Central memory CD8-positive, alpha-beta T cell (primary cell): ENCODE measurements at places on chromosomes 6 and 20.

- DNase-seq: peak; percentile 62
These were observed 6.9 kb upstream of the HELZ2 start for GRCh38 chr20:63580796-63581461.

GRCh38 chr6:30849903-30850651, 34.2 kb upstream of the DDR1 start:
- DNase-seq: no peak

DNA sequence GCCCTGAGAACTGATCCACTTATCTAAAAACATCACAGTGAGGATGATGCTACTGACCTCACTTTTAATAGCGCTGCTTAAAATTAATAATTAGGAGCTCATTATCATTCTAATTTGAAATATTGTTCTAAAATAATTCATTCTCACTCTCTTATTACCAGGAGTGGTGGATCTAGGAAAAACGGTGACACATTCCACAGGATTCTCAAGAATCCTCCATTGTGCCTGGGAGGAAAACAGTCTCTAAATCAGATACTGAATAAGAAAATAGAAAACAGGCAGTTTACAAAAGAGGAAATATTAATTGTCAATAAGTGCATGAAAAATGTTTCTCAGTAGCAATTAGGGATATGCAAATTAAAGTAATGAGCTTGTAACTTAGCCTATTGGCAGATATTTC, 187.4 kb downstream of the TENT5A start:
- DNase-seq: no peak

DNA sequence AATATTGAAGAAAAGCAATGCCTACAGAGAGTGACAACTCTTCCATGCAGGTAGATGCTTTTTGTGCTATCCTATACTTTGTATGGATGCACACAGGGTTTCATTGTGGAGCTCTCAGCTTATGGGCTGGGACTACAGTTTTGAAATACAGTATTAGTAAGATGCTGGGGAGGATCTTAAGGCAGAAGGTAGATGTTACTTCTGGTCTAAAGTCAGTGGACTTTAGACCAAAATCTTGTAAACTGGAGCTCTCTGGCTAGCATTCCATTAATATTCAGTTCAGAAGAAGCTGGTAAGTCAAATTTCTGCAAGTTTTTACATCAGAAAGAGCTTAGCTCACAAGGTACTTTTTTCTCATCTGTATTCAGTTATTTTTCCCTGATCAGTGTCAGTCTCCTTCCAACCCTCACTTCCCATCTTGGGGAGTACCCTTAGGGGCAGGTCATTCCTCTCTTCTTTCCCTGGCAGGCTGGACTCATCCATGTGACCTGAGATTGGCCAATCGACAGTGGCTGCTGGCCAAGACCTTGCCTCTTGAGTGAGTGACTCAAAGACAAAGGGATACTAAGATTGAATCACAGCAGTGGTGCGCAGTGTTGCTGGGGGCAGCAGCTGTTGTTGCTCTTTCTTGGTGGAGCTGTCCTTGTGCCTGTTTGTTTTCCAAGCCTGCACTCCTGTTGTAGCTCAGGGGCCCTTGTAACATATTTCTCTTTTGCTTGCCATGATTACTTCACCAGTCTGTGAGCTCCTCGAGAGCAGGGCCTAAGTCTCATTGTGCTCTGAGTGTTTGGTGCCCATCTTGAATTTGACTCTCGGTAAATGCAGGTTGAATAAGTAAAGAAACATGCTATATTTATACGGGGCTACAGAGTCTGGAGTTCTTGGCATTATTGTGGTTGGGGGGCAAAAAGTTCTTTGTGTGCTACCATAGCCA, 2.8 kb upstream of the PHF20 start:
- DNase-seq: no peak

DNA sequence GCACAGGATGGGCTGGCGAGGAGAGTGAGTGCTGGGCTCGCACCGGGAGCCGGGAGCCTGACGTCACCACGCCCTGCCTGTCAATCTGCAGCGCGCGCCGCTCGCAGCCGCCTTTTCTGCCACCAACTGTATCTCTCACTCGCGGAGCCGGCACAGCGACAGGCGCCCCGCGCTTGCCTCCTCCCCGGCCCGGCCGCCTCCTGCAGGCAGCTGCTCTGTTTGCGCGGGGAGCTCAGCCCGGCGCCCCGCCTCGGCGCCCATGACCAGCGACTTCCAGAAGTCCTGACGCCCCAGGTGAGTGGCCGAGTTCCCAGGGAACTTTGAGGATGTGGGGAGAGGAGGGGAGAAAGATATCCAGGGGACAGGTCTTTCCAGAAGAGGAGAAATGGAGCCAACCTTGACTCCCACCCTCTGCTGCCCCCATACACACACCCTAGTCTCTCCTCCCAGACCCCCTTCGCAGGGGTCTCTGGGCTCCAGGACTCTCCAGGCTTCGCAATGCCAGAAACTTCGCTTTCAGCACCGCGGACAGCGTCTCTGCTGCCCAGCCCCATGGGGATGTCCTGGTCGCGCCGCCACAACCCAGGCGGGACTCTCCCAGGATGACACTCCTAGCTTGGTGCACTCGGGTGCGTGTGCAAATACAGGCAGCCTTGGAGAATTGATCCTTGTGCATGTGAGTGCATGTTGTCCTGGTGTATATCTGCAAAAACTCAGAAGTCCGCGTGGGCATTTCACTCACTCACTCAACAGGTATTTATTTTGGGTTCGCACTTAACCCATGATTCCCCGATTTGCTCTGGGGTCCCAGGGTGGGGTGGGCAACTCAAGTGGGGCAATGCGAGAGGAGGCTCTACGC, at the start of gene GPR6:
Gene GPR6 (plus strand): TSS at position 138 of the 859 bp plus-strand sequence. CDS start 802 bp downstream, outside the sequence.
- no peak for DNase-seq

- DNase-seq: no peak
These were observed 66.4 kb downstream of the ANKS1A start for GRCh38 chr6:34955442-34955841.

GRCh38 chr6:154343473-154344308, 12.9 kb downstream of the IPCEF1 start:
- no peak for DNase-seq

DNA sequence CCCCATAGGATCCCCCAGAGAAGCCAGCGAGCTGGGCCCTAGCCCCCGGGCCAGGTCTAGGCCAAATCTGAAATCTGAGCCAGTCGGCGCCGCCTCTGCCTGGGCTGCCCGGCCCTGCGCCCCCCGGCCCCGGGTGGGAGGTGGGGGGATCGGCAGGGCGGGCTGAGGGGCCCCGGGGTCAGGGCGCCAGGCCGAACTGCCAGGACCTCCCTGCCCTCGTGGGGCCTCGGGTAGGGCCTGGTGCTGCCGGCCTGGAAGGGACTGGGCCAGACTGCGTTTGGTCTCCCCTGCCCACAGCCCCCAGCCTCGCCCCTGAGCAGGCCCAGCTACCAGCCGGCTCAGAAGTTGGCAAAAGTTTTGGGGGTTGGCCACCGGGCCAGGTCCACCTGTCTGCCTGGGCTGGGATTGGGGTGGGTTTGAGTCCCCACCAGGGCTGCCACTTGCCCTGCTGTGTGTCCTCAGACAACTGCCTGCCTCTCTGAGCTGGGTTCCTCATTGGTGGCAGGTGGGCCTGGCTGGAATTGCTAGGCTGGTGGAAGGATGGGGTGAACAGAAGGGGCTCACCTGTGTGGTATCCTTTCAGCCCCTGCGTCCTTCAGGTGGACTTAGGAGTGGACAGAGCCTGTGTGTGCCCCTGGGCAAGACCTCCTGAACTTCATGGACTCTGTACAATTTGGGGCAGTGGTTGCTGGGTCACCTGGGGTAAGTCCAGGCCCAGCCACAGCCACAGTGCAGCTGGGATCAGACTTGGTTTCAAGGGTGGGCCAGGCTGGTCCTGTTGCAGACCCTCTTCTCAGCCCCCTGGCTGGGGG, 801 bp downstream of the SRC start:
- no peak for DNase-seq

GRCh38 chr20:57289391-57290177, 23.1 kb upstream of the BMP7 start:
- no peak for DNase-seq

- no peak for DNase-seq
These were observed 31.2 kb downstream of the TNFRSF21 start for GRCh38 chr6:47278545-47278944.

DNA sequence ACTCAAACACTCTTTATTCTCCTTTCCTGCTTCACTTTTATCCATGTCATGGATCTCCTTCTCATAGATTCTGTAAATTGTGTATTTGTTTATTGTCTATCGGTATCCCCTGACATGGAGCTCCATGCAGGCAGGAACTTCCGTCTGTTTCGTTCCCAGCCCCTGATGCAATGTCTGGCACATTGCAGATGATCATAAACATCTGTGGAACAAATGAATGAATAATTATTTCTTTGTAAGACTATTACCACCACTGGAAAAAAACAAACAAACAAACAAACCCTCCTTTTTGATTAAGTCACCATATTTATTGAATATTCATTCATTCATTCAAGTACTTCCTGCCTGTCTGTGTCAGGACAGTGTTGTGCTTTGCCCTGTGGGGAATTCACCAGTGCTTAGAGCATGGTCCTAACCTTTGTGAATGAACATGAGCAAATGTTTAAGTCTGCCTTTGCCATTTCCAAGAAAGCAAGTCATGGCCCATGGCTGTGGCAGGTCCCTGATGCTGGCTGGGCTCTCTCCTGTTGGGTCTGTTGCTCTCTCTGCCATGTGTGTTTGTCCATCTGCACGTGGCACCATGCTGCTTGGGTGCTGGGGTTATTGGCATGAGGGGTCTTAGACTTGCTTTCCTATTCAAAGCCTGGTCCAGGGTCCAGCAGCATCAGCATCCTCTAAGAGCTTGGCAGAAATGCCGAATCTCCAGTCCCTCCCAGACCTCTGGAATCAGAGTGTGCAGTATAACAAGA, 47.5 kb upstream of the NAA20 start:
- no peak for DNase-seq

- DNase-seq: no peak
These were observed 46.0 kb downstream of the DSTN start for GRCh38 chr20:17615645-17616479.

DNA sequence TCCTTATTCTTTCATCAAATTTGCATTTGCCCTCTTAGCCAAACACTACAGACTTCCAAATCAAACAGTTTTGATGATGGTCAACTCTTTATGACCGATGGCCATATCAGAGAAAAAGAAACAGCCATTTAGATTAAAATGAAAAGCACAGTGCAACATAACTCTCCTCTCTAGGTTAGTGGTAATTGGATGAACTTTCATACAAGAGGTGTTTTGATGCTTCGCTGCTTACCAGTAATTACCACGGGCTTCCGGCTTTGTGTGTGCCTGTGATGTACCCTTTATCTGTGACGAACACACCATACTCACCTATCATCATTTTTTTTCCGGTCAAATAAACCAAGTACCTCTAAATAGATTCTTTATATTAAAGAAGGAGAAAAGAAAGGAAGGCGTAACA, 181.8 kb downstream of the FOXA2 start:
- DNase-seq: no peak

DNA sequence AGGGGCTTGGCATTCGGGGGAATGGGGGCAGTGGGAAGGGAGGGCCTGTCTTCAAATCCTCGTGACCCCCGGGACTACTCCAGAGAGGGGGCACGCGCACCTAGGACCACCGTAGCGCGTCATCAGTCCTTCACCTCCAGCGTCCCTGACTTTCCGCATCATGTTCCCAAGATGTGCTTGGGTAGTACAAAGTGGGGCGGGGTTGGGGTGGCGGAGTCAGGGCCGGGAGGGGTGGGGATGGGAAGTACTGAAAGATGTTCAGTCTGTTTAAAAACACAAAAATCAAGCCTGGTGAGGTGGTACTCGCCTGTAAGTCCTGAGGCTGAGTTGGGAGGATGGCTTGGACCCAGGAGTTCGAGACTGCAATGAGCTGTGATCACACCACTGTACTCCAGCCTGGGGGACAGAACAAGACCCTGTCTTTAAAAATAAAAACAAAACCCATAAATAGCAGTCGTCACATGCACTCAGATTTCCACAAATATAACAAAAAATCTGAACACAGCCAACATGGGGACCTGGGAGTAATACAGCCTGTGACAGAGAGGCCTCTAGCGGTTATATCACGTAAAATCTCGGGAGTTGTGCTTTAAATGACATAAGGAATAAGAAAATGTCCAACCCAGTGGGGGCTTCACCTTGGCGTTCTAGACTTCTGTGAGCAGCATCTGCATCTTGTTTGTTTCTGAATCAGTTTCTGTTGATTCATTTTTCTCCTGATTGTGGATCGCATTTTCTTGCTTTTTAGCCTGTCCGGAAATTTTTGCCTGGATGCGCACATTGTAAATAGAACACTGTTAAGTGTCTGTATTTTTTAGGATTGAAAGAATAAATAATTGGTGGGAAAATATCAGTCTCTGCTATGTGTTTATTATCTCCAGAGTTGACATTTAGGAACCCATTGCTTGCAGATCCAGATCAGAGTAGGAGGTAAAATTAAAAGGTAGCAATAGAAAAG, 698 bp upstream of the LRP11 start:
- peak; percentile 16 for DNase-seq

- no peak for DNase-seq
These were observed 9.2 kb upstream of the LY86 start for GRCh38 chr6:6579281-6579680.

- no peak for DNase-seq
These were observed 93.4 kb downstream of the PTPRT start for GRCh38 chr20:43096126-43096930.

DNA sequence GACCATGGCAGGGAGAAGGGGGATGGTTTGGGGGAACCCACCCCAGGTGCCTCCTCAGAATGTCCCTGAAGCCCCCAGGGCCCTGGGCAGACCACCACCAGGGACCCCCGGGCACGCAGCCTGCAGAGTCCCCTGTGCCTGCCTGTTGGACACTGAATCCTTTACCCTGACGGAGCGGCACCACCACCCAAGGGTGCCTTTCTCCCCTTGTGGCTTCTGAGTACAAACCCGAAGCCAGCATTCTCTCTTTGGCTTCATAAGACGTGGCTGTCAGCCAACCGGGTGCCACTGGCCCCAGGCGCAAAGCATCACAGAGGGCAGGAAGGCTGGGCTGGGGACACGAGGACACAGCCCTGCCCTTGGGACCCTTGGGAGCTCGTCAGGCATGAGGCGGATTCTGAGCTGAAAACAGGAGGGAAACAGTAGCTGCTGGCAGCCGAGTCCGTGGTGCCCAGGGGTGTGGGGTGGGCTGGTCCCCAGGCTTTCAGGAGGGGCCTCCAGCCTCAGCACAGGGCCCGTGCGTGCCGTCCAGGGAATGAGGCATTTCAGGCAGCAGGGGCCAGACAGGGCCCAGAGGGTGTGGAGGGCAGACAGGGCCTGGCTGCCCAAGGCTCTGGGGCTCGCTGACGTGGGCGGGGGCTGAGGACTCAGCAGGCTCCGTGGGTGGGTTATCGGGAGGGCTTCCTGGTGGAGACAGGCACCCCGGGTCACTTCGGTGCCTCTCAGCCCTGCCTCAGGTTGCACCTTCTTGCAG, 3.5 kb downstream of the COL9A3 start:
- no peak for DNase-seq
